NK-92 treated with Interleukin-12 subunit alpha and Interleukin-12 subunit beta, amount 100 ng/mL, for 24 hours (cell line): ENCODE measurements at places on chromosomes 13 and 19.

DNA sequence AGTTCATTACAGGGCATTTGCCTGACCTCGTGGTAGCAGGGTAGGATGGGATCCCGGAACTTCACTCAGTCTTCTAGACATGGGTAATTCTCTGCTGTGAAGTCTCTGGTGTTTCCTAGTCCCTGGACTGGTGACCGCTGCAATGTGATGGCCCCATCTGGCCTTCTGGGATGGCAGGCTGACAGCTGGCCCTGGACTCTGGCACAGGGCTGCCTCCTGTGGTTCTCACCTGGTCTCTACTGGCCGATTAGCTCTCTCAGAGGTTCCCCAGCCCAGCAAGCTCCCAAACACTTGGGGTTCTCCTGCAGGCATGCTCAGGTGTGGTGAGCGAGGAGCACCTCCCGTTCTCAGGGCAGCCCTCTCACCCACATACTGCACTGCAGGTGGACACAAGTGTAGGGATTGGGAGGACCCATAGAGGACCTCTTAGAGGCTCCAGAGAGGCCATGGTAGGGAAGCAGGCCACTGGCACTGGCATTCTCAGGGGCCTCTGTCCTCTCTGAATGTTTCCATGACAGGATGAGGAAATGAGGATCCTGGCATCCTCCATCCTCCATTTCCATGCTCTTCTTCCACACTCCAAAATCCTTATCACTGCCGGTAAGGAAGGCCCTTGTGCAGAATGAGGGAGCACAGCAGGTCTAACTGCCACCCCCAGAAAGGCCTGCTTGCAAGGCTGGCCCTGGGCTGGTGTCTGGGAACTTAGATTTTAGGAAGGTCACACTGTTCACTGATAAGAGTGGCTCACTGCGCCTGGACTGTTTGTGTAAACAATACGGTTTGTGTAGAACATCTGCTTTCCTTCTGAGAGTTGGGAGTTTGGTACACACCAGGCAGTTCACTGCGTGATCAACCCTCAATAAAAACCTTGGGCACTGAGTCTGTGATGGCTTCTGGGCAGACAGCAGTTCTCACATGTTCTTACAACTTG, 31.5 kb upstream of the FARP1 start:
- DNase-seq = no peak

- no peak for DNase-seq
Measured at GRCh38 chr19:53659292-53659691, 27.5 kb downstream of the DPRX start.

DNA sequence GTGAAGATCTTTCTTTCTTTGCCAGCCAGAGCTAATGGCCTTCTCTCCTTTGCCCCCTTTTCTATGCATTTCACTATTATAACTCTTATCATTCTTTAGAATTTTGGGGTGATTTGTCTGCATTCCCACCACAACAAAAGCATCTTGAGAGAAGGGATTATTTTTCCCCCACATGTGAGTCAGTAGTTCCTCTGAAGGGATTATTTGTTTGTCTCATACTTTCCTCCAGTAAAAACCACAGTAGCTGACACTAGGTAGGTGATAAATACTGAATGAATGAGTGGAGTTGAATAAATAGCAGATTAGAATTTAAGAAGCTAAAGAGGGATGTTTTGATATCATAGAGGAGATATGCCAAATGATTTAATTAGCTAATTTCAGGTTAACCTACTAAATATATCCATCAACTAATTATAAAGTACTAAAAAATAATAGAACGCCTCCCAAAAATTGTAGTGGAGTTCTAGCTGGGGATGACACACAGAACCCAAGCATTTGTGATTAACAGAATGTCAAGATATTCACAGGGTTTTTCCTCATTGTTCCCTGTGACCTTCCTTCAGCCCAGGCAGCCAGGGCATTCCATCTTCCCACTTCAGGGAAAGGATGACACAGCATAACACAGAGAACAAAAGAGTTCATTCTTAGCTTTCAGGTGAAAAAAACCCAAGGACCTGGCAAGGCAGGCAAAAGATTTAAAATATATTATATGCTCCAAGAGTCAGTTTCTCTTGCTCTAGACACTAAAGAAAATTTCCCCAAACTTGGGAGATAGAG, 3.5 kb upstream of the TBC1D4 start:
- no peak for DNase-seq

- no peak for DNase-seq
Measured at GRCh38 chr13:97568850-97569249, 134.9 kb downstream of the RAP2A start.

- no peak for DNase-seq
Measured at GRCh38 chr19:1411255-1412191, 4.1 kb downstream of the DAZAP1 start.

- DNase-seq = no peak
Measured at GRCh38 chr19:31723101-31723500, 373.9 kb upstream of the TSHZ3 start.

GRCh38 chr13:33640832-33641231, 177.1 kb upstream of the RFC3 start:
- no peak for DNase-seq

DNA sequence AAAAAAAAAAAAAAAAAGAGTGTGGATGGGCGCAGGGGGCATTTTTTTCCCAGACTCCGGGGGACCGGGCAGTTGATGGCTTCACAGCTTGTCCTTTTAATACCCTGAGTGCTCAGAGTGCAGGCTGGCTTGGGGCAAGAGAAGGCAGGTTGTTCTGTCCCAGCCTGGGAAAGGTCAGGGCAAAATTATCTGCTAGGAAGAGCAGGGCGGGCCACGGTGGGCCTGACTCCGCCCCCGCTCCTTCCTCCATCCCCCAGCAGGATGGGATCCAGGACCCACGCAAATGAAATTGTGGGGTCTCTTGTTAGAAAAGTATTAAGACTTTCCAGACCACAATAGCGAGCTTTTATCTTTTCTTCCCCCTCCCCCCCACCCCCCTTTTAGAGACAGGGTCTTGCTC, 70.7 kb downstream of the PTPRS start:
- no peak for DNase-seq

DNA sequence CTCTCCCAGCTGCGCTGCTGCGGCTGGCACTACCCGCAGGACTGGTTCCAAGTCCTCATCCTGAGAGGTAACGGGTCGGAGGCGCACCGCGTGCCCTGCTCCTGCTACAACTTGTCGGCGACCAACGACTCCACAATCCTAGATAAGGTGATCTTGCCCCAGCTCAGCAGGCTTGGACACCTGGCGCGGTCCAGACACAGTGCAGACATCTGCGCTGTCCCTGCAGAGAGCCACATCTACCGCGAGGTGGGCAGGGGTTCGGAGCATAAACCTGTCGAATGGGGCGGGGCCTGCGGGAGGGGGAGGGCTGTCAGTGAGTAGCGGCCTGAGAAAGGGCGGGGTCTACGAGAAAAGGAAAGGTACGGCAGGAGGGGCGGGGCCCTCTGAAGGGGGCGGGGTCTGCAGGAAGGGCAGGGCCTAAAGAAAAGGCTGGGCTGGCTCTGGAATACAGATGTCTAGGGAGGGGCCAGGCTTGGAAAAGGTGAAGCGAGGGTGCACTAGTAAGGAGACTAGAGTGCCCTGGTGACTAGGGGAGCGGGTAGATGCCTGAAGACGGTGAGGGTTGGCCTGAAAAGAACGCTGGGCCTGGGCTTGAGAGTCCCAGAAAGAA, 3.6 kb downstream of the CD37 start:
- DNase-seq = no peak

GRCh38 chr19:8618751-8619150, 8.2 kb upstream of the ADAMTS10 start:
- no peak for DNase-seq

GRCh38 chr13:44106266-44107152, 226.8 kb downstream of the LACC1 start:
- DNase-seq = no peak

DNA sequence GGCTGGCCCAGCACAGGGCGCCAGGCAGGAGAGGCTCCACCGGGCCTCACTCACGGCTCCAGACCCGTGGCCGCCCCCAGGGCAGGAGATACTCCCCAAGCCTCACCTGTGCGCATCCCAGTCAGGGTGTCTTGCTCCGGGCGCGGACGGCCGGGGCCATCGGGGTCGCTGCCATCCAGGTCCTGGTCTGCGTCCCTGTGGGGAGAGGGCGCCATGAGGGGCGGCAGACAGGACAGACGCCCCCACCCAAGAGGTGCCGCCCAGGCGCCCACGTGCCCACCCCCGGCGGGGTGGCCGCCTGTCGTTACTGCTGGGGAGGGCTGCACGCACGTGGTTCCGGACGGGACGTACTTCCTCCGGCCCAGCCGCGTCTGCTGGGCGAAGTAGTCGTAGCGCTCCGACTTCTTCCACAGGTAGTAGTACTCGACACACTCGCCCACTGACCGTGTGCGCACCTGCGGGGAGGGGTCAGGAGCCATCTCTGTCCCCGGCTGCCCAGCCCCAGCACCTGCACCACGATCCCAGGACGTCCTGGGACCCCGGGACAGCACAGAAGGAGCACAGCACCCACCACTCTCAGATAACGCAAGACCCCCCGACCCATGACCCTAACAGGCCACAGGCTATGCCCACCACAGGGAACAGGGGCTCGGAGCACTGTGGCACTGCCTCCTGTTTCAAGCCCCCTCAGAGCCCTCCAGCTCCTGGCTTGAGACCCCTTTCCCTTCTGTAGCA, 17.4 kb upstream of the PLPP2 start:
- no peak for DNase-seq

DNA sequence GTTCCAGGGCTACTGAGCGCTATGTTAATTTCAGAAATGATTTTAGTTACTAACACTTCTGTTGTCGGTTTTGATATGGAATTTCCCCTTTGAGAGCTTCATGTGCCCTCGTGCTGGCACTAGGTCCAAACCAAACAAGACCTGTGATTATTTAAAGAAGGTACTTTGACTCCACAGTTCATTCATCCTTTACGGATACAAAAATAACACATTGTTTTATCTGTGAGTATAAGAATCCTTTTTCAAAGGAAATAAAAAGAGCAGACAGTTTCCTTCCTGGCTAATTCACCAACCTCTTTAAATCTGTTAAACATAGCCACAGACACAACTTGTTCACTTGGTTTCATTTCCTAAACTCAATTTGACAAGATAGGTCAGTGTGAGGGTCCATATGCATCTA, 141.2 kb downstream of the FLT1 start:
- no peak for DNase-seq

GRCh38 chr19:56217039-56217949, 15.2 kb downstream of the ZSCAN5C start:
- DNase-seq = no peak

DNA sequence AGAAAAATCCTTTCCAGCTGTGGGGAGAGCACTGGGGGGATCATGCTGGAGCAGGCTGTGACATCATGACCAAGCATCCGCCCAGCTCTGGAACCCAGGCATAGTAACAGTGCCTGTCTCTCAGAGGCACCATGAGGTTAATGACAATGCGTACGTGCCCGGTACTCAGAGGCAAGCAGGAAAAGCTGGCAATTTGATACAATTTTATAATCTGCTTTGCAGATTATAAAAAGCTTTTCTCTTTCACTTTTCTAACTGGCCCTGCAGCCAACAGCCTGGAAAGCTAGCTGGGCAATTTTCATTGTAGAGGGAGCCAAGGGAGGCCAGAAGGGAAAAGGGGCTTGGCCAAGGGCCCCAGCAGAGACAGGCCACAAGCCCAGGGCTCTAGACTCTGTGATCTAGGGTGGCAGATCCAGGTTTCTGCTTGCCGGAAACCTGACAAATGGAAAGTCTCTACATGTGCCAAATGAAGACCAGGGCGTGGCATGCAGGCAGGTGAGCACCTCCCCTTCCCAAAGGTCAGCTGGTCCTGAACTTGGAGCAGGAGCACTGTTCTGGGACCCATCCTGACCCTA, 22.7 kb downstream of the VRK3 start:
- no peak for DNase-seq

DNA sequence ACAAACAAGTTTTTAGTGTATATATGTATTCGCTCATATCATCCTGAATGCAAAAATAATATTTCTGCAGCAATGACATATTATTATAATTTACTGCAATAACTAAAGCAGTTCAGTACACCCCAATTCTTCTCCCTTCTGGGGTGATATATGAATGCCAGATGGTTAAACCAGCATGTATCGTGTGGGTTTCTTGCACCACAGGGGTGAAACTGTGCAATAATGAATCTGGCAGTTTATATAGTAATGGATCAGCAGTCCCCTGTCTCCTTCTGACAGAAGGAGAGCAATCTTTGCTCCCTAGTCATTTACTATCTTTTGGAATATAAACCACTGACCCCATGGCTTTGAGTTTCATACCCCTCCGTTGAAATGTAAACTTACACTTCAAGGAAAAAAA, 228.6 kb upstream of the KLHL1 start:
- no peak for DNase-seq

DNA sequence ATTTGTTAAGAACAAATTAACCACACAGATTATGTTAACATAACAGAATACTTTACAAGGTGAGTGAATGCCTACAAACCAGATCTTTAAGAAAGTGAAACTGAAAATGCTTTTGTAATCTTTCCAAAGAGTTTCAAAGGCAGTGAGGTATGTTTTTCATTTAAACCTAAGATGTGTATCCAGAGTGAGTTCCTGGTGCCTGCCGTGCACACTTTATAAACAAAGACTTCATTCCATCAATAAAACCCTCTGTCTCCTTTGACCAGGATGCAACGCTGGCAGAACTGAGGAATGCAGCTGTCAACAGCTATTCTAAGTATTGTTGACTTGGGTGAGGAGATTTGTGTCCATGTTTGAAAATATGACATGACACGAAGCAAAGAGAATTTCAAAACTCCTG, 344.6 kb downstream of the DNAJC15 start:
- DNase-seq = no peak

- no peak for DNase-seq
Measured at GRCh38 chr13:79457948-79458347, 23.0 kb upstream of the NDFIP2 start.

DNA sequence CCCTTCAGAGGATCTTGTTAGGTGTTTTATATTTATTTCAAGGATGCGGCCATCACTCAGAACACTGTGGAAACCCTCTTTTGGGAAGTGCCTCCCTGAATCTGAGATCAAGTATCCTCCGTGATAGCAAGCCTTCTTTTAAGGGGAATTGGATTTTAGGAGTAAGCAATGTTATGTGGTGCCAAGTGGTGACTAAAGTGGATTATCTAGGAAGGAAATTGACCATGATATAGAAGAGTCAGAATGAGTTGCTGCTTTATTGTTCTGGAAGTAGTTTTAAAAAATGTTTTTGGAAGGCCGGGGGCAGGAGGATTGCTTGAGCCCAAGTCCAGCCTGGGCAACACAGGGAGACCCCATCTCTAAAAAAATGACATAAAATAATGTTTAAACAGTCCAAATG, 6.7 kb downstream of the ERCC5 start:
- DNase-seq = no peak

- no peak for DNase-seq
Measured at GRCh38 chr13:73278186-73278585, 219.4 kb downstream of the KLF5 start.
